AG04450 (cell line): ENCODE measurements at places on chromosomes 16 and 17.

DNA sequence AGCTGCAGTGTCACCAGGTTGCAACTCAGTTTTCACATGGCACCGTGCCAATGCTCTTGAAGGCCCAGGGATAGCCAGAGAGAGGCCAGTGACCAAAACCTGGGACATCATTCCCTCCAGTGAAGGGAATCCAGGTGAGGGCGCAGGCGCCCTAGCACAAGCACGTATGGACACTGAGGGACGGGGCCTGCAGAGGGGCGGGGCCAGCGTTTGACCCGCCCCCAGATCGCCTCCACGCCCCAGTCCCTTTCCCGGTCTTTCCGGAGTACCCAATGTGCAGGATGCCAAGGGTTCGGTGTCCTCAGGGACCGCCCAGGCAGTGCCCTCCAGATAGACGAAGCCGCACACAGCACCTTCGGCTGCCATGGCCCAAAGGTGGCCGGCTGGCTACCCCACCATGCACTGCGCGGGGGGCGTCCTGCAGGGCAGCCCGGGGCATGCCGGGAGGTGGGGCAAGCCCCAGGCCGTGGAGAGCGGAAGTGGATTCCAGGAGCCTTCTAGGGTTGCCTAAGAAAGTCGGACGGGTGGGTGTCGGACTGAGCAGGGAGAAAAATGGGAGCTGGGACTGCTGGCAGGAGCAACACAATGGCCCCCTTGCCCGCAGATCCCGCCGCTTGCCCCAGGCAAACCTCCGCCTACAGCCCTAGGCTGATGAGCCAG lies 4.6 kb downstream of the SLC12A4 start:
- no peak for DNase-seq

DNA sequence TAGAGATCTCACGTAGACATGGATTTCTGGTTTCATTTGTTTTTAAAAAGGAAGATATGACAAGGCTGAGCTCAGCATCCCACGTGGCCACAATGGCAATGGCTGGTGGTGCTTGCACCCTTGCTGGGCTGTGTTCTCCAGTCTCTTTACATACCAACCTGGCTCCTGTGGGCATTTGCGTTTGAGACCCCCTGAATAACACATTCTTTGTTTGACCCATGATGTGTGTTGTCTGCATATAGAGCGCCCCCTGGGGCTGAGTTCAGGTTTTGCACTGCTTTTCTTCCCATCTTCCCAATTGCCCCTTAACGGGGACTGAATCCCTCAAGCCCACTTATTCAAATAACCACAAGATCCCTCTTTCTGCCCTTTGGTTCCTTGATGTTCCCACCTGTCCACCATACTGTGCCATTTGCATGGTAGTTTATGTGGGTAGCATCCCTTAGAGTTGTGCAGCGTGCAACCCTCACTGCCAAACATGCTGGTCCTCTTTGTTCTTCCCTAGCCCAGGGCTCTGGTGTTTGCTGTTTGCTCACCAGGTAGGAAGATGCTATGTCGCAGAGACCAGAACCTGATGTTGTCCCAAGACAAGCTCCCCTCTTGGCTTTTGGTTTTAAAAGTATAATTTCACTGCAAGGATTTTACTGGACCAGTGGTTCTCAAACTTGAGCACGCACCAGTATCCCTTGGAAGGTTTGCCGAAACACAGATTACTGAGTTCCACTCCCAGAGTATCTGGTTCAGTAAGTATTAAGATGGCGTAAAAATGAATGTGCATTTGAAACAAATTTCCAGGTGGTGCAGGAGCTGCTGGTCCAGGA lies 38.5 kb upstream of the NKD1 start:
- no peak for DNase-seq

DNA sequence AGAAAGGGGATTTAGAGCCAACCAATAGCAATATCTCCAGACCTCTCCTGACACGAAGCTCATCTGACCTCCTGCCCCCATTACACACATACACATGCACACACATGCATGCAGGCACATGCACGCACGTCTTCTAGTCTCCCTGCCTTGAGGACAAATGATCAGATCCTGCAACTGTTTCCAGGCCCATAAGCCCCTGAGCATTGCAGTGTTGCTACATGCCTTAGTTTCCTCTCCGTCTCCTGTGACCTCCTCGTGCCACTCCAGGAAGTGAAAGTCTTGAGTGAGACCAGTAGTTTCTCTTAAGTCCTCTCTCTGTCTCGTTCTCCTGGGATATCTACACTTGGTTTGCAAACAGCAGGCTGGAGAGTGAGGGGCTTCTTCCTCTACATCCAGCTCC lies 8.2 kb downstream of the CIITA start:
- no peak for DNase-seq

- DNase-seq = no peak
Observed at GRCh38 chr16:55915096-55915827, 40.1 kb upstream of the CES5A start.

DNA sequence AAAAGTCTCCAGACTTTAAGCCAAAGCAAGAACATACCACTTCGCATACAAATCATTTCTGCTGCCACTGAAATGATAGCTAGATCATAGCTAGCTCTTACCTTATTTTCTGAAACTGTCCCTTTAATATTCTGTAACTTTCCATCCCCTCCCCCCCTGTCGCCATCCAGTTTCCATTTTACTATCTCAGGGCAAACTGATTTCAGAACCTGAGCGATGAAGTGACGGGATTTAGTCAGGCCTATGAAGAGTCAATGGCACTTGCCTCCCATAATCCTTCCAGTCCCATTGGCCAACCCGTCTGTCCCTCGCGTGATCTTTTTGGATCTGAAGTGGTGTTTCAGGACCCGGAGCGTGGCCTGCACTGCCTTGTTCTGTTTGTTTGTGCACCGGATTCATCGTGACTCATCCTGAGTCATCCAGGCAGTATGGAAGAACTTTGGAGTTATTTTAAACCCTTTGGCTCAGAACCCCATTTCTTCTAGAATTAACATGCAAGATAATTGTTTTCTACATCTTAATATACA lies 199.8 kb upstream of the CHMP6 start:
- peak; percentile 89 for DNase-seq

GRCh38 chr16:47970291-47970931 lies 185.4 kb downstream of the ABCC12 start:
- peak; percentile 13 for DNase-seq

- DNase-seq = no peak
Observed at GRCh38 chr17:43820759-43821158, 12.2 kb downstream of the MPP3 start.

DNA sequence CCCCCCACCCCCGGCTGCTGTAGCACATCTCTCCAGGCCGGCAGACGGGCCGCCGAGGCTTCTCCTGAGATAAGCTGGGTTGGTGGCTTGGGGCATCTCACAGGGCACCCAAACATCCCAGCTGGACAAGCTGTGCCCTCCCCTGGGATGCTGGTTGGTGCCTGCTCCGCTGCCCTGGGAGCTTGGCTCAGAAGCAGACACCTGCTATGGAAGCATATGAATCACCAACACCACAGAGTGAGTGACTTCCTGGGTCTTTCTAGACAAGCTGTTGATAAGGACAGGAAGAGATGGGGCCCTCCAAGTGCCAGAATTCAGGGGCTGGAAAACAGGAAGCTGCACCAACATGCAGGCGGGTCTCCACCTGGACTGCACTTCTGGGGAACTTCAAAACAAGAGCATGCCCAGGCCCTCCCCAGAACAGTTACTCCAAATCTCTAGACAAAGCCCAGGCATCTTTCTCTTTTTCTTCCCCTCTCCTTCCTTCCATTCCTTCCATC lies 13.7 kb downstream of the C16orf95 start:
- DNase-seq = no peak

DNA sequence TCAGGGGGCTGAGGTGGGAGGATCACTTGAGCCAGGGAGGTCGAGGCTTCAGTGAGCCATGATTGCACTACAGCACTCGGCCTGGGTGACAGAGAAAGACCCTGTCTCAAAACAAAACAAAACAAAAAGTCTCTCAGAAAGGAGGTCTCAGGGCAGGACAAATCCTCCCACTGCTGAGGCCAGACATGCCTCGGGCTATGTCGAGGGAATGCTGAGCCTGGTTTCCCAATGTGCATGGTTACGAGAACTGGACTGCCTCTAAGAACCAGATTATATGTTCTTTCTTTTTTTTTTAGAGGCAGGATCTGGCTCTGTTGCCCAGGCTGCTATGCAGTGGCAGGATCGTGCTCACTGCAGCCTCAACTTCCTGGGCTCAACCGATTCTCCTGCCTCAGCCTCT lies 27.6 kb downstream of the TRAP1 start:
- DNase-seq = no peak

DNA sequence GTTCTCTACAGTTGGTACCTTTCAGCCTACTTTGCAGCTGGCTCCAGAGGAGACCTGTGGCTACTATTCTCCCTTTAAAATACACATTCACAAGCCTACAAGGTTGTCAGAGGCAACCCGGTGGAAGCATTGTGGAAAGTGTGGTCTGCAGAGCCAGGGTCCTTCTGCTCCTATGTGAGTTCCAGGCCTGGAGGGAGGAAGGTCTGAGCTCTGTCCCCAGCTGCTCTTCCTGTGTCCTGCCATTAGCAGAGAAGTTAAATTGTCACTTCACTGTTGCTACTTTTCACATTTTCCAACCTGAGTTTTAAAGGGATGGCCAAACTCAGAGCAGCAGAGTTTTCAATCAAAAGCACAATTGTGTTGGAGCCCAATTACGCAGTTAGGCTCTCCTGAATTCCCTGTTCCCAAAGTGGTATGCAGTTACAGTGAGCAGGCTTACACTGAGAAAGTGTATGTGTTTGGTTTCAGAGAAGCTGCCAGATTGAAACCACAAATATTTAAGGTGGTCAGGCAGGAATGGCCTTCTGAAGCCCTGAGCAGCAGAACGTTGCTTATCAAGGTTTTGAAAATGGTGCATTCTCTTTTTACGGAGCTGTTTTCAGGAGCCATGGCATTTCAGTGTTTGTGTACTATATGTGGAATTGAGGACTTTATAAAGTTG lies 25.0 kb downstream of the MAP3K3 start:
- peak; percentile 51 for DNase-seq

DNA sequence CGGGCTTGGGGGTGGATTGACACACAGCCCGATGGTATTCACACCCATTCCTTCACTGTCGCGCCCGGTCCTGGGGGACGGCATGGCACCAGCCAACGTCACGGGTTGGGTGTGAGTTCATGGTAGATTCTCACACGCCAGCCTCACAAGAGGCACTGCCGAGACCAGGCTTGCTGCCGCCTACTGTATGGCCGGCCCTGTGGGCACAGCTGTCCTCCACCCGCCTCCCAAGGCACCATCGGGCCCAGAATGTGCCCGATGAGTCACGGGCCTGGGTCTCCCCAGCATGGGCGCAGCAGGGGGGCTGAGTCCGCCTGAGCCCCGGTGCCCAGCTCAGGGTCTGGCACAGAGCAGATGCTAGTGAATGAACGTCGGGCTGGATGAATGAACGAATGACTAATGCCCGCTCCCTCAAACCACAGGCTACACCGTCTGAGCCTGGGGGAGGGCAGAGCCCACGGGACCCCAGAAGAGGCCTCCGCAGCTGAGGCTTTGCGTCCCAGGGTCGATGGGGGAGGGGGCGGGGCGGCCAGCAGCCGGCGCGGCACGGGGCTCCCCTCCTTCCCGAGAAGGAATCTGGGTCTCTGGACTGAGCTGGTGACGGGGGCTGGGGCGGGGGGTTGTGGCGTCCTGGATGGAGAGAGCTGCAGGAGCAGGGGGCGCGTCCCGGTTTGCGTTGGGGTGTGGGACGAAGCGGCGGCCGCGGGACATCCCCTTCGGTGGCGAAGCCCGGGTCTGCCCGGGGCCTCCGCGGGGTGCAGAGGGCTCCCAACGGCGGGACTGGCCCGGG lies 829 bp downstream of the PITPNM3 start:
- no peak for DNase-seq

DNA sequence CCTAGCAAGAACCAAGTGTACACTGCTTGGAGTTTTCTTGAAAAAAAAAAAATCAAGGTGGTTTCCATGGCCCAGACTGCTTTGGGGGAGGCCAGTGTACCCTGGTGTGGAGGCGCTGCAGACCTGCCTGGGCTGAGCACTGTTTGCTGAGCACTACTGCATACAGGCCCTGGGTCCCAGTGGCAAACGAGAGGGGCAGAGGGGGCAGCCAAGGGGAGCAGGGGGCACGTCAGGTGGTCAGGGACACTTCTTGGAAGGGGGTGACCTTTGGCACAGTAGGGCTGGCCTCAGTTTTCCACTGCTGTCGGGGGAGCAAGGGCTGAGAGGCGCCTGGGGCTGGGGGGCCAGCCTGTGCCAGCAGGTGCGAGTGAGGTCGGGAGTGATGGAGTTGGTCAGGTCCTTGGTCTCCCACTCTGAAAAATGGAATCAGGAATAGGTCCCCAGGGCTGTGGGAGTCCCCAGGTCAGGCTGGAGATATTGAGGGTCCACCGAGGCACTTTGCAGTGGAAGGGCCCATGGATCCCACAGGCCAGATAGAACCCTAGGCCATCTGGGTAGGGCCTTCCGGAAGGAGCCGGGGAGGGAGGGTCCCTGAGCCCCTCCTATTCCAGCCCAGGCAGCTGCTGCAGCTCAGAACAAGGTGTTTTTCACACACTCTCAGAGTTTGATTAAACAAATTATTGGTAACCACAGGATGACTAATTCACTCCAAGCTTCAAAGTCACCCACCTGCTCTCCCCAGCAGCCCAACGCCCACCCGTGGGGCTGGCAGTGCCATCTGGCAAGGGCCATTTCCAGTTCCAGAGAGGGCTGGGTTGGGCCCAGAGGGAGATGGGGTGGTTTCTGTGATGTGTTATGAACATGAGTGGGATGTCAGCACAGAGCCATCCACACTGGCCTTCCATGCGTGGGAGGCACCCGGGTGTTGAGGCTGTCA lies 3.5 kb downstream of the ZFPM1 start:
- DNase-seq = no peak

- DNase-seq = no peak
Observed at GRCh38 chr16:88913001-88913612, 46.6 kb upstream of the PABPN1L start.

- DNase-seq = no peak
Observed at GRCh38 chr17:53629188-53629587, 193.5 kb upstream of the KIF2B start.

DNA sequence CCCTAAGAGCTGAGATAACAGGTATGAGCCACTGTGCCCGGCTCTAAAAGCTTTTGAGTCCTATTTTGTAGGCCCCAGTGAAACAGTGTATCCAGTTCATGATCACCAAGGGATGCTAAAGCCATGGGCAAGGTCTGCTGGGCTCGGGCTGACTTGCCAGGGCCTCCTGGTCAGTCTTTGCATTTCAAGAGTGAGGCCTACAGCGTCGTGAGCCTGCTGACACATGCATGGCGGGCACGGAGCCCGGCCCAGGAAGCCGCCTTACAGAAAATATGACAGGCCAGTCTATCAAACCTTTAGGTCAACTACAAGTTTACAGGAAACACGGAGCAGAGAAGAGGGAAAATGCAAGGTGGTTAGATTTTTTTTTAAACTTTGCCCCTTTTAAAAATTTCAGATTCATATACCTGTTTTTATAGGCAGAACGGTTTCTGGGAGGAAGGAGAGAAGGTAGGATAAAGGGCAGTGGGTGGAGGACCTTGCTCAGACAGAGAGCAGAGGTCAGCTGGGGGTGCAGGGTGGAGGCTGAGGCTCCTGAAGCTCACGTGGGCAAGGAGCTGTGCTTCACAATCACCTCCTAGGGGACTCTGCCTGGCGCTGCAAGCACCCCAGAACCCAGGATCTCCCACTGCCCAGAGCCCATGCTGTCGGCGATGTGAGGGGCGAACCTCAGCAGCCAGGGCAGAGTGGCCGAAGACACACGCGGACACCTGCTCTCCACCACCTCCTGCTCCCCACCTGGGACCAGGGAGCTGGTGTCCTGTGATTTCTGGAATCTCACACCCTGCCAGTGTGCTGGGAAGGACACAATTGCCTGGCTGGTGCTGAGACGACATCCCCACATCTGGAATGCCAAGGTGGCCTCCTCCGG lies 21.3 kb downstream of the C16orf95 start:
- DNase-seq = no peak

GRCh38 chr17:8148560-8148959 lies 3.6 kb downstream of the PER1 start:
- DNase-seq = no peak
